ENCODE measurements at places on chromosomes 7 and 10. TPM values are rescaled to one million over a fixed set of nuclear protein-coding genes. Genes with fewer than 3 reads are reported as not detected.

DNA sequence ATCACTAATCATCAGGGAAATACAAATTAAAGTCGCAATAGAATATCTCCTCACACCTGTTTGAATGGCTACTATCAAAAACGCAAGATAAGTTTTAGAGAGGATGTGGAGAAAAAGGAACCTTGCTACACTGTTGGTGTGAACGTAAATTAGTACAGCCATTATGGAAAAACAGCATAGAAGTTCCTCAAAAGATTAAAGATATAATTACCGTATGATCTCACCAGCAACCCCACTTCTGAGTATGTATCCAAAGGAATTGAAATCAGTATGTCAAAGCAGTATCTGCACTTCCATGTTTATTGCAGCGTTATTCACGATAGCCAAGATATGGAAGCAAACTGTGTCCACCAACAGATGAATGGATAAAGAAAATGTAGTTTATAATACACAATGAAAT, 164.4 kb downstream of the ZNF365 start:
- no peak for DNase-seq

- DNase-seq = no peak
Observed at GRCh38 chr7:46290374-46291049, 369.4 kb upstream of the IGFBP3 start.

GRCh38 chr7:28168393-28169158, 12.0 kb downstream of the JAZF1 start:
- no peak for DNase-seq

DNA sequence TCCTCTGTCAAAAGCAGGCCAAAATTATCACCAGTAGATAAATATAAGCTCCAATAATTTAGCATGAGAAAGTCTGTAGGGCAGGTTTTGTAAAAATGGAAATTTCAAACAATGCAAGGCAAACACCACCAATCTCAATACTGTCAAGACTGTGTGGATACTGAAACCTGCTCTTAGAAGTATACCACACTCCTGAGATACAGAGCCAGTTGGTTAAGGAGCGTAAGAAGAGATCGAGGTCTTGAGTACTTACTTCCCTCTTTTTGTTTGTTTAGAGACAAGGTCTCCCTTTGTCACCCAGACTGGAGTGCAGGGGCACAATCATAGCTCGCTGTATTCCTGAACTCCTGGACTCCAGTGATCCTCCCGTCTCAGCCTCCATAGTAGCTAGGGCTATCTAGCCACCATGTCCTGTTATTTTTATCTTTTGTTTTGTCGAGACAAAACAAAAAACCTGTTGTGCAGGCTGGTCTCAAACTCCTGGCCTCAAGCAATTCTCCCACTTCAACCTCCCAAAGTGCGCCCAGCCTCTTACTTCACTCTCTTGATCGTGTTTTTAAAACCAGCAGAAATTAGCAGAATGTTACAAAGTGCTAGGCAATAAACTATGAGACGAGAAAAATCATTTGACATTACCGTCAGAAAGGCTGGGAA, 205.7 kb downstream of the PARD3 start:
- DNase-seq = no peak

DNA sequence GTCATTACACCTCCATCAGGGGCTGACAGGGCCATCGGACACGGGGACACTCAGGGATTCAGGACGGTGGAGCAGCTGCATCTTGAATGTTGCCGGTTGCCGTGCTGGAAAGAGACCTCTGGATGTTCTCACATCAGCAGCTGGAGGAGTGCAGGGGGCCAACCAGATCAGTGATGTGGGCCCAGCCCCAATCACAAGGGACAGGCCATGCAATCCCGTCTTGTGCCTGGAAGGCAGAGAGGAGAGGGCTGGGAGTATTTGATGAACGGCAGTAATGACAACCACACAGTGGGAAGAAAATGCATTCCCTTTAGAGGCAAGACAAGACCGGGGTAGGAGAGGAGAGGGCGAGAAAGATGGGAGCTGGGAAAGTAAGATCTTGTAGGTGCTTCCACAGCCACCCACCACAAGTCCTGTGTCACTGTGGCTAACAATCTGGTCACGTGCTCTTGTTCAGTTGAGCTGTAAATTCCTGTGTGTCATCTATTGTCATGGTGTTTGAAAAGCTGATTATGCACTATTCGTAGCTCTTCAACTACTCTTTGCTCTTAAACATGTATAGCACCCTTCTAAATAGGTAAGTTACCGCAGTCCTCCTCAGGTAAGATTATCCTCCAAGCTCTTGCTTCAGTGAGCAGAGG, 85.9 kb upstream of the LEP start:
- no peak for DNase-seq

CCDC3 gene
- 24.6 TPM for total RNA-seq

TRPV5 gene
- not detected for total RNA-seq

LIPJ gene
- 0.11 TPM for total RNA-seq

All from right cardiac atrium (tissue), 5 donors.